ENCODE measurements at places on chromosomes 12 and 14. TPM values are rescaled to one million over a fixed set of nuclear protein-coding genes. Genes with fewer than 3 reads are reported as not detected.

COX8C gene
- total RNA-seq: not detected

NELL2 gene
- 257 TPM for total RNA-seq

LRRC10 gene
- not detected for total RNA-seq

TEX22 gene
- 4.7 TPM for total RNA-seq

LAG3 gene
- 2.4 TPM for total RNA-seq

LRRC43 gene
- not detected for total RNA-seq

ZNF605 gene
- 16.5 TPM for total RNA-seq

CLEC6A gene
- not detected for total RNA-seq

RNASE7 gene
- not detected for total RNA-seq

CSRNP2 gene
- total RNA-seq: 35.0 TPM

FOXG1 gene
- total RNA-seq: not detected

BCL11B gene
- total RNA-seq: 163 TPM

MYF6 gene
- total RNA-seq: not detected

CBX5 gene
- 76.3 TPM for total RNA-seq

CTSG gene
- total RNA-seq: not detected

HAL gene
- total RNA-seq: 1.7 TPM

TAS2R8 gene
- not detected for total RNA-seq

WIF1 gene
- not detected for total RNA-seq

SERPINA1 gene
- 0.44 TPM for total RNA-seq

KRT78 gene
- total RNA-seq: not detected

PTPN6 gene
- total RNA-seq: 189 TPM

COQ5 gene
- 21.6 TPM for total RNA-seq

ASB2 gene
- 29.7 TPM for total RNA-seq

FAIM2 gene
- total RNA-seq: 0.17 TPM

TBC1D30 gene
- 0.73 TPM for total RNA-seq

FGD4 gene
- total RNA-seq: 0.23 TPM

FSCB gene
- total RNA-seq: not detected

A2ML1 gene
- total RNA-seq: not detected

PPFIBP1 gene
- 6.5 TPM for total RNA-seq

CYP46A1 gene
- 0.36 TPM for total RNA-seq

IL22 gene
- not detected for total RNA-seq

ARHGEF25 gene
- 0.47 TPM for total RNA-seq

CLEC4A gene
- total RNA-seq: 1.2 TPM

NGB gene
- not detected for total RNA-seq

ZFHX2 gene
- 0.35 TPM for total RNA-seq
